Activated T-helper 1 cell treated with Interleukin-2 at 50 U/mL for 16 hours (primary cell): ENCODE measurements at places on chromosomes 1 and 21.

GRCh38 chr1:161676441-161676840, 13.5 kb downstream of the FCGR2B start:
- DNase-seq: no peak

GRCh38 chr21:16156841-16157489, 427.2 kb downstream of the USP25 start:
- no peak for DNase-seq

DNA sequence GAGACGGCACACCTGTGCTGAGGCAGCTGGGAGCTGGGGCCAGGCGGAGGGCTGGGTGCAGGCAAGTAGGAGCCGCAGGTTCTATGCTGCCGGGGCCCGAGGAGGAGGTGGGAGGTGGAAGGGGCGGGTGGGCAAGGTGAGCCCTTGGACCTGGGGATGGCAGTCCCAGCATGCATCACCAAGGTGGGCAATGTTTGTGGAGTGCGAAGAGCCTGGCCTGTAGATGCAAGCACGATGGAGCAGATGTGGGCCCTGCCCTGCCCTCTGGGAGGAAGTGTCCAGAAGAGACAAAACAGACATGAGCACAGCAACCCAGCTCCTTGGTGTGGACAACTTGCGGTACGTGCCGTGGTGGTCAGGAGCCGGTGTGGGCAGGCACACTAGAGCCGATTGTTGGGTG, 28.3 kb upstream of the AJAP1 start:
- DNase-seq: no peak

GRCh38 chr1:5717031-5717682, 275.1 kb downstream of the NPHP4 start:
- DNase-seq: no peak

- DNase-seq: no peak
Measured at GRCh38 chr1:153506386-153506785, 29.4 kb downstream of the S100A6 start.

GRCh38 chr1:6253380-6253779, 7.5 kb downstream of the GPR153 start:
- DNase-seq: no peak

DNA sequence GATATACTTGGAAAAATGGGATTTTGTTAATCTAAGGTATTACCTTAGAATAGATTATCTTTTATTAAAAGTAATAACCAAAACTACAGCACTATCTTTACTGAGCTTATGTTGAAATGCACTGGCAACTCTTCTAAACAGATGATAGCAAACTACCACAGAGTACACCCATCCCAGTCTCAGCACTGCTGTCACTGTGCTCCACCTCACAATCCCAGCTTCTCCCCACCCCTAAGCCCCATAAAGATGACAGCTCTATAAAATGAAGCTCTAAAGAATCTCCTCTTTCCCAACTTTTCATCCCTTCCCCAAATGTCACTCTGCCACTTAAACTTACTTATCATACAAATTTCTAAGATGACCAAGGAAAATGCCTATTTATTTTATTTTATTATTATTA, 6.4 kb downstream of the DSTYK start:
- DNase-seq: no peak
